ENCODE measurements at places on chromosomes 1 and 21. TPM values are rescaled to one million over a fixed set of nuclear protein-coding genes. Genes with fewer than 3 reads are reported as not detected.

Gene TEDDM1
- total RNA-seq: not detected

Gene PALMD
- not detected for total RNA-seq

Gene SPRR2A
- not detected for total RNA-seq

Gene TSEN15
- total RNA-seq: 77.5 TPM

Gene AIM2
- 9.0 TPM for total RNA-seq

Gene OPTC
- not detected for total RNA-seq

Gene ATAD3B
- 52.9 TPM for total RNA-seq

Gene PLD5
- 0.05 TPM for total RNA-seq

Gene KLHDC9
- not detected for total RNA-seq

Gene OR6N1
- not detected for total RNA-seq

Gene HRNR
- not detected for total RNA-seq

Gene FAM151A
- not detected for total RNA-seq

Gene PLPP3
- total RNA-seq: 9.6 TPM

Gene SUMO3
- 52.6 TPM for total RNA-seq

Gene LCE6A
- not detected for total RNA-seq

Gene PTGER3
- total RNA-seq: not detected

Gene IFNLR1
- total RNA-seq: 2.2 TPM

Gene WLS
- total RNA-seq: 32.0 TPM

Gene VHLL
- total RNA-seq: 0.19 TPM

Gene BARHL2
- total RNA-seq: not detected

Gene GJA9
- total RNA-seq: not detected

Gene TMEM61
- total RNA-seq: 0.42 TPM

Gene OR2T11
- total RNA-seq: not detected

Gene INKA2
- 4.0 TPM for total RNA-seq

Gene SYNC
- 8.9 TPM for total RNA-seq

Gene THEM4
- 32.3 TPM for total RNA-seq

Gene OR2L13
- total RNA-seq: not detected

Gene BCAR3
- 110 TPM for total RNA-seq

Gene NTNG1
- 4.9 TPM for total RNA-seq

Gene EDARADD
- total RNA-seq: 1.2 TPM
